ENCODE measurements at places on chromosomes 6 and 20.

DNA sequence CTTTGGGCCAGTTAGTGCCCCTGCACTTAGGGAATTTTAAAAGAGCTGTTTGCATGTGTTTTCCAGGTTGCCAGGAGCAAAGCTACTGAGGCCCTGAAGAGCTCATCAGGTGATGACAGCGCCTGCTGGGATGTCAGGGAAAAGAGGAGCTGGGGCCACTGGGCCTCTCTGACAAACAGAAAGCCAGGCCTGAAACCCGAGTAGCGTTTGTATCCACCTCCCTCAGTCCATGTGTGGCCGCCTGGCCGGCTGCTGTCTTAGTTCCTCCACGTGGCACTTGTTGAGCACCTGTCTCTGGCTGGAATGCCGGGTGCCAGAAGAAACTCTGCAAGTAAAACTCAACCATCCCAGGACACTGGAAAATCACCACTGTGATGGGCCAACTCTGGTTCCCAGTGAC, 601.2 kb downstream of the CDH26 start:
- DNase-seq, result no peak

GRCh38 chr6:6008648-6009421, 2.1 kb upstream of the NRN1 start:
- peak; percentile 90 for DNase-seq

DNA sequence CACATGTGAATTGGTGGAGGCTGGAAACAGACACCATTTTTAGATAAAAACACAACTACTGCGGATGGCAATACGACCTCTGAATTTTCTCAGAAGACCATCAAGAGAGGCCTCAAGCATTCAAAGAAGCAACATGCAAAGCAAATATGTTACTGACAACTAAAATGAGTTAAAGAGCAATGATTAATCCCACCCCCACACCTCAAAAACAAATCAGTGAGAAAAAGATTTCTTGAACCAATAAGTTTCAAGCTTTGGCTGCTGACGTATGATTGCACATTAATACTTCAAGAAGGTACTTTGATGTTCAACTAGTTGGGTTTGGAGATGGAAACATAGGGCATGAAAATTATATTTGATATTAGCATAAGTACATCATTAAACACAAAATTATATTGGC, 982 bp downstream of the MMUT start:
- DNase-seq, result no peak

DNA sequence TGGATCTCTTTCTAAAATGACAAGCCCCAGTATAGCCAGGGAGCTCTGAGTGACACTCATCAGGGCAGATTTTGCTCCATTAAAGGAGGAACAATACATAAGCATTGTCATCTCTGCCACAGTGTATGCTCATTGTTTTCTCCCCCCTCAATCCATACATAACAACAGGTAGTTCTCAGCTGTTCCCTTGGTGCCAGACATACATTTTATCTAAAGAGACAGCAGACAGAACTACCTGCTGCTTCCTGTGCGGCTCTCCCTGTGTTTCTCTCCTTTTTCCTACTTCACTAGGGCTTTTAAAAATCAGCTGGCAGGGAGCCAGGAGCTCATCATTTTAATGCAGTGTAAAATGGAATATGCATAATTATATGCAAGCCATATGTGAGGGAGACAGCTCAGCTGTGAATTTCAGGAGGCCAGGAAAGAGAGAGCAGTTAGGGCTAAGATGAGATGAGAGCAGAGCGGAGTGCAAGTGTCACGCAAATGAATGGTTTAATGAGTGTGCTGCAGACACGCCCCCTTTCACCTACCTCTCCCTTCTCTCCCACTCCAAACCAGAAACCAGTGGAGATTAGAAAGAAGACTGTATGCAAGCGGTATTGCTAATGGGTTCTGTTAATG, 96.0 kb downstream of the SOBP start:
- DNase-seq, result no peak

GRCh38 chr6:132286298-132287019, 114.8 kb downstream of the MOXD1 start:
- DNase-seq, result no peak

- DNase-seq, result no peak
These were observed 65.0 kb upstream of the TOX2 start for GRCh38 chr20:43849496-43850186.

DNA sequence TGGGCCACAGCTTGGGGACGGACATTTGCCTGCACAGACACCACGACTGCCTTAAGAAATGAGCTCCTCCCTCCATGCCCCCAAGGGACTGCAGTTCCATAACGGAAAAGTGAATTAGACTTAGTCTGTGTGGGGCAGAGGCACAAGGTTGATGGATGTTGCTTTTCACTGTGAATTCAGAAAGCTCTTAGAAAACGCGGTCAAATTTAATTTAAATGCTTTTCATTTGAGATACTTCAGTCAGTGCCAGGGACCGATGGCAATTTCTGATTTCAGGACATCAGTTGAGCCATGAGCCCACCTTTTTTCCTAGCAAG, 356.4 kb downstream of the KIF16B start:
- DNase-seq, result no peak

- no peak for DNase-seq
These were observed 19.8 kb upstream of the RGS17 start for GRCh38 chr6:153150752-153151440.

- no peak for DNase-seq
These were observed 64.6 kb upstream of the PIM1 start for GRCh38 chr6:37105148-37106050.

GRCh38 chr6:21354805-21355238, 238.7 kb upstream of the SOX4 start:
- no peak for DNase-seq

- no peak for DNase-seq
These were observed 27.0 kb upstream of the FRMD1 start for GRCh38 chr6:168105813-168106632.

DNA sequence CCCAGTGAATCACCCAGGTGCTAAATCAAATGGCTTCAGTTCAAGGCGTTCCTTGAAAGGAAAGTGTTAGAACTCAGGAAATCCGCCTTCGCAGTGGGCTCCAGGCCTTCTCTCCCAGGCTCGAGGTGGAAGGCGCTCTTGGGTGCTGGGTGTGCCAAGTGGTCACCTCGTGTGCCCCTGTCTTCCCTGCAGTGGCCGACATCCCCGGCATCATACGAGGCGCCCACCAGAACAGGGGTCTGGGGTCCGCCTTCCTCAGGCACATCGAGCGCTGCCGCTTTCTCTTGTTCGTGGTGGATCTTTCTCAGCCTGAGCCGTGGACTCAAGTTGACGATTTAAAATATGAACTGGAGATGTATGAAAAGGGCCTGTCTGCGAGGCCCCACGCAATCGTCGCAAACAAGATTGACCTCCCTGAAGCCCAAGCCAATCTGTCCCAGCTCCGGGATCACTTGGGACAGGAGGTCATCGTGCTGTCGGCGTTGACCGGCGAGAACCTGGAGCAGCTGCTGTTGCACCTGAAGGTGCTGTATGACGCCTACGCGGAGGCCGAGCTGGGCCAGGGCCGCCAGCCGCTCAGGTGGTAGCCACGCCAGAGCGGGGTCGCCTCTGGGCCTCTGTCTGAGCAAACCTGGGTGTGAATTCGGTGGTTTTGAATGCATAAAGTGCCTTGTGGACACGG, 17.8 kb downstream of the MTG2 start:
- no peak for DNase-seq

GRCh38 chr20:24764027-24764793, 184.9 kb upstream of the CST7 start:
- DNase-seq, result no peak

DNA sequence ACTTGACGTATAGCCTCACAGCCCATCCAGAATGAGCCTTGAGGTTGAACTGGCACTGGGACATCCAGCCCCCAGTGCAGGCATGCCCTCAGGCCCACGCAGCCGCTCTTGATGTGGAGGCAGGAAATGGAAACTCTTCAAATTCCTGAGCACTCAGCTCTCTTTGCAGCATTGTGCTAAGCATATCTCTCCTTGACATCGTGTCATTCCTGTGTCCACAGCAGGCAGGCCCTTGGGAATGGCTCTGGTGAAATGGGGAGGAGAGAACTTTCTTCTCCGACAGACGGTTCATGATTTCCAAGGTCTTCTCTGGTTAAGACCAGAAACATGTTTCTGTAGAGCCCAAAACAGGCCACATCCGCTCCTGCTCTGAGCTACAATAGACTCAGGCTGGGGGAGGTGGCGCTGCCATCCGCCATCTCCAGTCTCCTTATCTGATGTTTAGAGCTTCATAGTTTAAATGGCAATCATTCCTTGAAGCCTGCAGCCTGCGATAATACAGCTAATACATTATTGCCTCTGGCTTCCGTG, 248.8 kb downstream of the CDH4 start:
- no peak for DNase-seq

DNA sequence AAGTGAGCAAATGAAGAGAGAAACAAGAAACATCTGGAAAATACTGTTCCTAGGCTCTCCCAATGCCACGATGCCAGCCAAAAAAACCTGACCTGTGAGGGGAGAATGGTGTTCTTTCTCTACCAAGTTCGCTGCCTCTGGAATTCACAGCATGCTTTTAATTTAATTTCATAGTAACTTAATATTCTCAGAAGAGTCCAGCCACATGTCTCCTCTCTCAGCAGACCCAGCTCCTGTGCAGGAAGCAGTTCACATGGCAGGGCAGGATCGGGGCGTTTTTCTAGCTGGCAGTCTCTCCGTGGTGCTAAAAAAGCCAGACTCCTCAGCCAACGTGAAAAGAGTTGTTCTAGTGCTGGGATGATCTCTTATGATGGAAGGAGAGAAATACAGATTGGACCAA, 57.5 kb downstream of the BFSP1 start:
- DNase-seq, result no peak

- DNase-seq, result no peak
These were observed 155.7 kb upstream of the CDYL start for GRCh38 chr6:4620284-4621151.

DNA sequence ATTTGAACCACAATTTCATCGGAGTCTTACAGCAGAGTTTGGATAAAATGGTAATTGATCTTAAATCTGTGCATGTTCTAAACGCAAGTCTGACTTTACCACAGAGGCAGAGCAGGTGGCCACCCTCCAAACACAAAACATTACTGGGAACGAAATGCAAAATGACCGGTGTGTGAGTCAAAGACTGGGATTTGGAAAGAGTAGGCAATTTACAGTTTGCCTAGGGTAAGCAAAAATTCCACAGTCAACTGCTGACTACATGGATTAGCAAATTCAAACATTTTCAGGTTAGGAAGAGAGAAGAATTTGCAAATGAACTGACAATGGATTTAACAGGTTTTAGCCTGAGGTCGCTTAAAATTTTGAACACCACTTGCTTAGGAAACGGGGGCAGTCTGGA, 444.4 kb downstream of the HDGFL1 start:
- no peak for DNase-seq

DNA sequence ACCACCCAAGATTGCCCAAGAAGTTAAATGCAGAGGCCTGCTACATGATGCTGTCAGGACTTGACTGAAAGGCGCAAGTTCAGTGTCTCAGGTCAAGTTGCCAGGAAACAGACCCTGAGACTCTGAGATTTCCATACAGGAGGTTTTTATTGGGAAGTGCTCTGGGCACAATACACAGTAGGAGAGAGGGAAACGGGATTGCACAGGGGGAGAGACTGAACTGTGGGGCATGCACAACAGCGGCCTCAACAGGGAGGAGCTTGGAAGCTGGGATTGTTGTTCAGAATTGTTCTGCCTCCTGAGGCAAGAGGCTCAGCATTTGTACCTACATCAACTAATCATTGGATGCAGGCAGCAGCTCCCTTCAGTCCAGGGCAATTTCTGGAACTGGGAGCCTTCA, 6.7 kb downstream of the STX11 start:
- no peak for DNase-seq

- no peak for DNase-seq
These were observed 243.3 kb downstream of the EPHA7 start for GRCh38 chr6:93176070-93176469.

- DNase-seq, result no peak
These were observed 42.8 kb downstream of the SOBP start for GRCh38 chr6:107532706-107533105.

GRCh38 chr6:17099401-17100059, 2.3 kb upstream of the STMND1 start:
- DNase-seq, result no peak

DNA sequence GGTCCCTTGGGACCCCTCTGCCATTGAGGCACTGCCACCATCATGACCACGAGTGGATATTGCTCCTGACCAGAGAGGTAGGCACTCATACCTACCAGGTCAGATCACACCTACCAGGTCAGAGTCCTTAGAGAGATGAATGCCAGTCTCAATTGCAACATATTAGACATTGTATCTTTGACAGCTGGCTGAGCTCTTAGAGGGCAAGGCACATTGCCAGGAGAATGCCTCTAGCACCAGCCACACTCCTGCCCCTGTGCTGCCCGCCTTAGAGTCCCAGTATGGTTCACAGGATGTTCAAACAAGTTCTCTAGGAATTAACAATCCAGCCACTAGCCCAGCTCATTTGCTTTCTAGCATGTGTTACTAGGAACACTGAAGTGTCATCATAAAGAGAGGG, 65.9 kb downstream of the TMEM244 start:
- DNase-seq, result no peak

DNA sequence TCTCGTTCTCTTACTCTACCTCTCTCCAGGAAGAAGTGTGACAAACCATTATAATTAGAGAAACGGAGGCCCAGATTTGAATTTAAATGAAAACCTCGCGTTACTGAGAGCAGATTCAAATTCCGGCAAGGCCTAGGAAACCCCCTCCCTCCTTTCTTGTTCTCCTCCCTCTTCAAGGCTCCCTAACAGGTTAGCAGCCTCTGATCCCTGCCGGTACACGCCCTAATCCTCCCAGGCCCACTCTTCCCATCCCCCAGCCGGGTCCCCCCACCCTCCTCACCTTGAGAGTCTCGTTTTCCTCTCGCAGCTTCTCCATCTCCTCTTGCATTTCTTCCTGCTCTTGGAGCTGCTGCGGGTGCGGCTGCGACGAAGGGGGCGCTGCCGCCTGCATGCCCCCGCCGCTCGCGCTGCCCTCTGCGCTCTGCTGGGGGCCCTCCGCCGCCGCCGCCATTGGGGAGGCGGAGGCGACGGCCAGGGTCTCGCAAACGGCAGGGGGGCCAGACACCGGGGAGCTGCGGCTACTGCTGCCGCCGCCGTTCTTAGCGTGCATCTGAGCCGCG, 3.8 kb downstream of the MTCL3 start:
- no peak for DNase-seq

GRCh38 chr6:2274981-2275891, 29.8 kb upstream of the GMDS start:
- DNase-seq, result no peak

DNA sequence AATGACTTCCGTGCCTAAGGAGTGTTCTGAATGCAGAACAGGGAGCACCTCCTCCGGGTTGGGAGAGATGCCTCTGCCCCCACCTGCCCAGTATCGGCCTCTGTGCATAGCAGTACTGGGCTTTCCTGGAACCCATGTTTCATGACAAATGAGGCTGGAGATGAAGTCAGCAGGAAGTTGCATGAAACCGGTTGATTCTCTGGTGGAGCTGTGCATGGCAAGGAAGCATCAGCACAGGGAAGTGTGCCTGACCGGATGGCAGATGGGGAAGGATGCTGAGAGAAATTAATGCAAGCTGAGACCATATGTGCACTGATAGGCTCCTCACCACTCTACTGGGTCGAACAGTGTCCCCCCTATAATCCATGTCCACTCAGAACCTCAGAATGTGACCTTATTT, 155.5 kb downstream of the CDH26 start:
- DNase-seq, result no peak

GRCh38 chr6:43933148-43933885, 163.3 kb downstream of the VEGFA start:
- peak; percentile 43 for DNase-seq

Data from cardiac septum (tissue), 1 donor.